ENCODE measurements at places on chromosomes 7 and 10.

DNA sequence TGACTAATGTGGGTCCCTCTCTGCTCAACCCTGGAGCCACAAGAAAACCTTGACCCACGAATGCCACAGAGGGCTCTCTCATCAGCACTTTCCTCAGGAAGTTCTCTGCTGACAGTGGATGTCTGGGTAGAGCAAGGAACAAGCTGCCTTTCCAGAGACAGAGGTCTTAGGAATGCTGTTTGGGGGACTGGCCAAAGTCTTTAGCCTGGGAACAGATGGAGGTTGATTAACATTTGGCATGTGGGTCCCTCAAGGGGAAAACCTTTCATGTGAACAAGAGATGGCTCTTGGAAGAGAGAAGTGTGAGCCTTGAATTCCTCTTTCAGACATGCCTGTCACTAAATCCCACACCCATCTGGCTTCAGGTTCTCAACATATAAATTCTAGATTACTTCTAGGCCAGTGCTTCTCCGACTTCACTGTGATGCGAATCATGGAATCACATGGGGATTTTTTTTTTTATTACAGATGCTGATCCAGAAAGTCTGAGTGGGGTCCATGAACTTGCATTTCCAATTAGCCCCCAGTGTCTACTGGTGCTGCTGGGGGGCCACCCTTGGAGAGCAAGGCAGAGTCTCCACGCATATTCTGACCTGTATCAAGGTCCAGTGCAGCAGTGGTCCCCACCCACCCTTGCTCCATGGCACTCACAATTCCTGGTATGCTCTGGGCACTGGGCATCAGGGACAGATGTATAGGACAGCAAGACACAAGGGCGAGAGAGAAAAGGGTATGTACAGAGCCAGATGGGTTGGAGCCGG is 360.4 kb downstream of the CXCL12 start:
- no peak overlapping the region for H3K27ac ChIP-seq
- H3K4me1 ChIP-seq: no peaks in the 10 kb centered on the region
- no peaks in the 10 kb centered on the region for H3K36me3 ChIP-seq
- no peak for DNase-seq
- no peak overlapping the region for H3K4me3 ChIP-seq
- peaks cover 12% of the 10 kb centered on the region for H3K27me3 ChIP-seq

DNA sequence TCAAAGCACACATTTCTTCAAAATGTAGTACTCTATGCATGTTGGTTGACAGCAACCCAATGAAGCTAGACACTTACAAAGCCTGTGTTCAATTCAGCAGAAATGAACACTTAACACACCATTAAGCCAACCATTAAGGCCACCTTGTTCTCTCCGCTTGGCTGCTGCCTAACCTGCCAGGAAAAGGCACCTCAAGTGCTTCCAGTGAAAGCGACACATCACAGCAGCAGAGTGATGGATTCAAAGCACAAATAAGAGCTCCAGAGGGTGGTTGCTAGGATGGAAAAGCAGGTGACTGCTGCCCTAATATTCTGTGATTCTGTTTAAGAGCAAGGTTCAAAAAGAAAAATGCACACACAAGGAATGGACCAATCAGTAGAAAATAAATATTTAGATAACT is 81.5 kb upstream of the GNAI1 start:
- H3K27me3 ChIP-seq: no peaks in the 10 kb centered on the region
- no peak overlapping the region for H3K4me3 ChIP-seq
- H3K27ac ChIP-seq: no peak overlapping the region
- H3K36me3 ChIP-seq: no peaks in the 10 kb centered on the region
- DNase-seq: no peak

GRCh38 chr10:61621605-61622051 is 41.1 kb upstream of the CABCOCO1 start:
- no peaks in the 10 kb centered on the region for H3K36me3 ChIP-seq
- H3K27ac ChIP-seq: no peak overlapping the region
- H3K27me3 ChIP-seq: peaks cover 8% of the 10 kb centered on the region
- no peak overlapping the region for H3K4me3 ChIP-seq

- H3K4me3 ChIP-seq: no peak overlapping the region
- H3K4me1 ChIP-seq: no peaks in the 10 kb centered on the region
- no peak overlapping the region for H3K27ac ChIP-seq
- no peak for DNase-seq
- no peaks in the 10 kb centered on the region for H3K36me3 ChIP-seq
- peaks cover 5% of the 10 kb centered on the region for H3K27me3 ChIP-seq
These were observed 166.0 kb downstream of the NRG3 start for GRCh38 chr10:82041018-82041417.

GRCh38 chr10:47254611-47255010 is 45.4 kb upstream of the GDF10 start:
- H3K4me1 ChIP-seq: peaks cover 23% of the 10 kb centered on the region
- DNase-seq: no peak
- H3K27me3 ChIP-seq: no peaks in the 10 kb centered on the region
- H3K36me3 ChIP-seq: no peaks in the 10 kb centered on the region
- no peak overlapping the region for H3K4me3 ChIP-seq

DNA sequence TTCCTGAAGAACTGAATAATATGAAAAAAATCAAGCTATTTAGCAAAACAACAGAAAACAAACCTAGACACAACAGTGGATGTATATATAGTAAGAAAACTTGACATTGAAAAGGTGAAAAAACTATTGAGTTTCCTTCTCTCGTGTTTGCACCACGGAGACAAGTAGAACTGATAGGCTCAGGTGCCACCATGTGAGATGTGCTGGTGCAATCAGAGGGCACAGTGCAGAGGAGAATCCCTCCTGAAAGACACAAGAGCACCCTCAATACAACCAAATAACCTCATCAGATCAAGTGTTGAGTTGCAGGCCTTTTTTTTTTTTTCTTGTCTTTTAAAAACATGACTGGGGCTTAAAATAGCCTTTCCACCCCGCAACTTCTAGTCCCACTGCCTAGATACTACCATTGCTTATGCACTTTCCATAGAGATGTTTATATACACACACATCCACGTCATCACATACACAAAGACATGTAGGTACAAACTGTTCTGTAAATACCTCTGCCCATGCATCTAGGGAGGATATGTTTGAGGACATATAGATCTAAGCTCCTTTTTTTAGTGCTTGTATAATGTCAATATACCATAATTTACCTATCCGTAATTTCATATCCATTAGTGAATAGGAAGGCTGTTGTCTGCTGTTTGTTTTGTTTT is 54.1 kb downstream of the UBE2H start:
- peaks cover 50% of the 10 kb centered on the region for H3K4me1 ChIP-seq
- no peak overlapping the region for H3K4me3 ChIP-seq
- no peaks in the 10 kb centered on the region for H3K27me3 ChIP-seq
- peaks cover 4% of the 10 kb centered on the region for H3K36me3 ChIP-seq
- no peak overlapping the region for H3K27ac ChIP-seq

DNA sequence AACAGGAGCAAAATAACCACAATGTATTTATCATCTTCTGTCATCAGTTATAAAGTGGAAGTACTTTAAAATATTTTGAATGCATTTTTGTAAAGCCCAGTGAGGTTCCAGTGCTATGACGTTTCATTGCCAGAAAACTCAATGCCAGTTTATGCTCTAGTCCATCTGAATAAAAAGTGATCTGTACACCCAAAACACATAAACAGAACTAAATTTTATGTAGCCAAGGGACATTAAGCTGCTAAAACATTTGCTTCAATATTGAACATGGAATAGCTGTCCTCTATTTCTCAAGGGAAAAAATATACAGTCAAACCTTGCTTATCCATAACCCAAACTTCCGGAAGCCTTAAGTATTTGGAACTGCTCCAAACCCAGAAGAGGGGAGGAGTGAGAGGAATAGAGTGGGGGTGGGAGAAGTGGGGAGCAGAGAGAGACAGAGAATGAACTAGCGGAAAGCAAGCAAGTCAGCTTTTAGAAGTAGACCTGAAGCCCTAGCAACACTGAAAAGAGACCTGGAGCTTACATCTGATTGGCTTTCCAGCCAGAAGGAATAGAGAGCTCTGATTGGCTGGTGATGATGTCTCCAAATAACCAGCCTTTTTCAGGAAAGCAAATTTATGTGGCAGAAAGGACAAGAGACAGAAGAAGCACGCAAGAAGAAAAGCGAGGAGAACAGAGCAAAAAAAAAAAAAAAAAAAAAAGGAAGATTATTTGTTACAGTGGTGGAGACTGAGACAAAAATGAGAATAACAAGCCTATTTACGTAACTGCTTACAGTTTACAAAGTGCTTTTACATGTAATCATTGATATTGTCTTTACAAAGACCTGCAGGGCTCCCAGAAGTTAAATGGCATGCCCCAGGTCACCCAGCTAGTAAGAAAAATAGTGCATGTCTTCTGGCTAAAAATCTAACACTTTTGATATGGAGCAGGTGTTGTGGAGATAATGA is 196.0 kb downstream of the RNLS start:
- no peak overlapping the region for H3K27ac ChIP-seq
- H3K4me3 ChIP-seq: peak overlapping the region; percentile 1
- H3K36me3 ChIP-seq: no peaks in the 10 kb centered on the region
- peaks cover 21% of the 10 kb centered on the region for H3K4me1 ChIP-seq

DNA sequence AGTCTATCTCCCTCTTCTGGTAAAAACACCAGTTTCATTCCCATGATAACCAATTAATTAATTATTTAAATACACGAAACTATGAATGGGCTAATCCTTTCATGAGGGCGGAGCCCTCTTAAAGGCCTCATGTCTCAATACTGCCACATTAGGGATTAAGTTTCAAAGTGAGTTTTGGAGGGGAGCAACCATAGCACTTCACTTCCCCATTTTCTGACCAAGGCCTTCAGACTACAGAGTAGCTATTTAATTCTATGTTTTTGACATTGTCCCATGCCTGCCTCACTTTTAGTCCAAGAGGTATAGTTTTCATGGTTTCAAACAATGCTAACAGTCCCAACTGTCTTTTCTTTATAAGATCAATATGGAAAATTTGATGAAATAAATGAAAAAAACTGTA is 618.6 kb downstream of the ZWINT start:
- H3K27ac ChIP-seq: no peak overlapping the region
- H3K36me3 ChIP-seq: no peaks in the 10 kb centered on the region
- H3K27me3 ChIP-seq: no peaks in the 10 kb centered on the region
- no peak for DNase-seq

DNA sequence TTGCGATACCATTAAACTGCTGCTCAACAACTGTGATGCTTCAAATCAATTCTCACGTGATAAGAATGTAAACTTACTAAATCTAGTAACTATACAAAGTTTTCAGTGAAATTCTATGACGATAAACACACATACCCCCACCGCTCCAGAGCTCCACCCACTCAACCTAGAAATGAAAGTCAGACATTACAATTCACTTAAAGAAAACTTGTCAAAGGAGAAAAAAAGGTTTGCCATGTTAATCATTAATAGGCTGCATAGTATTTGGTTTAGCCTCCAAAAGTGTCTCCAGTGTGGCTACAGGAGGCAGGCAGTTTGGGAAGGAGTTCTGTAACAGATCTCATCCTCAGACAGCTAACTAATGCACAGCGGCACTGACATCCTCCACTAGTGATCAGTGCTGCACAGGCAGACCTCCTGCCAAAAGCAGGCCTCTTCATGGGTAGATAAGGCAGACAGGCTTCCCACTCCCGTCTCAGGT is 3.1 kb downstream of the HERPUD2 start:
- DNase-seq: peak; percentile 28
- peak overlapping the region; percentile 99 for H3K27ac ChIP-seq
- H3K27me3 ChIP-seq: peaks cover 16% of the 10 kb centered on the region
- peak overlapping the region; percentile 85 for H3K4me3 ChIP-seq
- peaks cover 91% of the 10 kb centered on the region for H3K4me1 ChIP-seq

- no peaks in the 10 kb centered on the region for H3K4me1 ChIP-seq
- DNase-seq: no peak
- H3K27ac ChIP-seq: no peak overlapping the region
These were observed 44.8 kb downstream of the MYOF start for GRCh38 chr10:93437086-93437945.

DNA sequence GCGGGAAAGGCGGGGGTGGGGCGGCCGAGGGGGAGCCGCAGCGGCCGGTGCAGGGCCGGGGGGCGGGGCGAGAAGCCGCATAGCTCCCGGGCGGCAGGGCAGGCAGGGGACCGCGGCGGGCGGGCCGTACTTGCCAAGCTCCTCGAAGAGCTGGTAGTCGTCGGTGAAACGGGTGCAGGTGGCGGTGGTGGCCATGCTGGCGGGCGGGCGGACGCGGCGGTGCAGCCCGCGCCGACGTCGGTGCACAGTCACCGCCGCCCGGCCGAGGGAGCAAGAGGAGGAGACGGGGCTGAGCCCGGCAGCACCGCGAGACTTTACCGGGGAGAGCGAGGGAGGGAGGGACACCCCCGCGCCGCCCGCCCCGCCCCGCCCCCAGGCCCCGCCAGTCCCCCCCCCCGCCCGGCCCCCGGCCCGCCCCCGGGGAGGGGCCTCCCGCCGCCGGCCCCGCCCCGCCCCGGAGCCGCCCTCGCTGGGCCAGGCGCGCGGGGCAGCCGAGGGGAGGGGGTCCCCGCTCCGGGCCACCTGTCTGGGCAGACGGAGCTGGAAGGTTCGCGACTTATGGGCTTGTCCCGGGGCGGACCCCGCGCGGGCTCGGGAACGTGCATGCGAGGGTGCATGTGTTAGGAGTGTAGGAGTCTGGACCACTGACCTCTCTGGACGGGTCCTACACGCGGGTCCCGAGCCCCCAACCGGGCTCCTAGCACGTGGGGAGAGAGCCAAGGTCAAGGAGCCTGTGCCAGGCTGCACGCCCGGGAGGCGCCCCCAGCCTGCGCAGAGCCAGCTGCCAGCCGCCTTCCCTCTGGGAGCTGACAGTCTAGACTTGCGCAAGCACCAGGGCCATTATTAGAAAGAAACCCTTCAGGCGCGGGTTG is at the start of gene CAMK2G:
TSS of gene CAMK2G (minus strand) at position 289 of the 872 bp plus-strand sequence. CDS start at position 195, 94 bp downstream.
- peaks cover 45% of the 10 kb centered on the region for H3K4me1 ChIP-seq
- peak within 1 kb of the TSS; percentile 94 for H3K27ac ChIP-seq
- H3K4me3 ChIP-seq: peak within 1 kb of the TSS; percentile 86

DNA sequence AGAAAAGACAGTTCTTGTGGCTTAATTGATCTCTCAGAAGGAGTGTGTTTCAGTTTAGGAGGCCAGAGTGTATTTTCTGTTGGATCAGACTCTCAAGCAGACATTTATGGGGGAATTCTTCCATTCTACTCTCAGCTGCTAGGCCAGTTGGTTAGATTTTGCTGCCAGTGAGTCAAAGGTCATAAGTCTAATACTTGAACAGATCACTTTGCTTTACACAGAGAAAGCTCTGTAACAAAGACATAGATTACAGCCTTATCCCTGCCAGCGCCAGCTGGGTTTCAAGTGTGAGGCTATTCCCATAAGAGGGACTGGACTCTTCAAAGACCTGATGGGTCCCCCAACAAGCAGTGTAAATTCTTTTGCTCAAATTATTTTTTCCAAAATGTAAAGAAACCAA is 145.6 kb upstream of the SEMA3C start:
- H3K27me3 ChIP-seq: no peaks in the 10 kb centered on the region
- H3K36me3 ChIP-seq: no peaks in the 10 kb centered on the region
- no peak overlapping the region for H3K27ac ChIP-seq
- DNase-seq: no peak
- H3K4me1 ChIP-seq: no peaks in the 10 kb centered on the region

GRCh38 chr7:46568420-46569132 is 647.5 kb upstream of the IGFBP3 start:
- no peak overlapping the region for H3K4me3 ChIP-seq
- H3K36me3 ChIP-seq: no peaks in the 10 kb centered on the region
- H3K27ac ChIP-seq: no peak overlapping the region
- H3K27me3 ChIP-seq: no peaks in the 10 kb centered on the region
- H3K4me1 ChIP-seq: no peaks in the 10 kb centered on the region
- DNase-seq: no peak

- no peaks in the 10 kb centered on the region for H3K27me3 ChIP-seq
- no peak overlapping the region for H3K27ac ChIP-seq
- no peak overlapping the region for H3K4me3 ChIP-seq
- H3K4me1 ChIP-seq: no peaks in the 10 kb centered on the region
- no peak for DNase-seq
These were observed 29.3 kb upstream of the OSBPL3 start for GRCh38 chr7:25009257-25009656.

- peaks cover 2% of the 10 kb centered on the region for H3K27me3 ChIP-seq
- no peak for DNase-seq
- H3K4me1 ChIP-seq: no peaks in the 10 kb centered on the region
- no peaks in the 10 kb centered on the region for H3K36me3 ChIP-seq
- no peak overlapping the region for H3K27ac ChIP-seq
These were observed 432.2 kb downstream of the KIF20B start for GRCh38 chr10:90133606-90134005.
